Fibroblast of villous mesenchyme (primary cell): ENCODE measurements at places on chromosomes 1 and 21. TPM values are rescaled to one million over a fixed set of nuclear protein-coding genes. Genes with fewer than 3 reads are reported as not detected.

Gene ESRRG
- under 0.01 TPM in 2 replicates for total RNA-seq

Gene TP73
- not detected in 2 replicates for total RNA-seq

Gene FCRL1
- not detected in 2 replicates for total RNA-seq

Gene MRPL37
- total RNA-seq: 78.9 and 79.5 TPM in 2 replicates

Gene AADACL4
- total RNA-seq: 0.43 TPM in 1 of 2 replicates, not detected in the other

Gene DCST1
- total RNA-seq: not detected in 2 replicates

Gene LSM10
- total RNA-seq: 6.9 and 10.0 TPM in 2 replicates

Gene TEDDM1
- total RNA-seq: not detected in 2 replicates

Gene GBP6
- total RNA-seq: under 0.01 TPM in 1 of 2 replicates, not detected in the other

Gene PGLYRP3
- not detected in 2 replicates for total RNA-seq

Gene TLR5
- total RNA-seq: not detected in 2 replicates

Gene GJC2
- 2.6 and 3.9 TPM in 2 replicates for total RNA-seq

Gene CLCA4
- not detected in 2 replicates for total RNA-seq

Gene S100A16
- total RNA-seq: 159 and 206 TPM in 2 replicates

Gene ODF2L
- total RNA-seq: 40.3 and 44.5 TPM in 2 replicates

Gene UTS2
- not detected in 2 replicates for total RNA-seq

Gene NME7
- 28.3 and 41.9 TPM in 2 replicates for total RNA-seq
